ENCODE measurements at places on chromosomes 13 and 19.

DNA sequence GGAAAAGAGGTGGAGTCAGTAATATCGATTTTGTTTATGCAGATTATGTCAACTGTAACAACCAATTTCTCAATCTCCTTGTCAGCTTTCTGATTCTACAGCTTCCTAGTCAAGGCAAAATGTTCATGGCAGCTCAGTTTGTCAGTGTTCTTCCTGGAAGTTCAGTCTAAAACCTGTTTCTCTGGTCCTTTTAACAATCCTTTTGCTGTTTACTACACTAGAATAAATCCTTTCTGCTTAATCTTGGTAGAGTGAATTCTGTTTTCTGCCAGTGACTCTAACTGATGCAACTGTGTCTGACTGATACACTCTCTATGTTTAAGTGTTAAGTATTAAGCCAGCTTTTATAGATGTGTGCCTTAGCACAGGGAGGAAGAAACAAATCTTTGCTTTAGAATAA, 516.9 kb upstream of the KLF12 start:
- no peak for DNase-seq

DNA sequence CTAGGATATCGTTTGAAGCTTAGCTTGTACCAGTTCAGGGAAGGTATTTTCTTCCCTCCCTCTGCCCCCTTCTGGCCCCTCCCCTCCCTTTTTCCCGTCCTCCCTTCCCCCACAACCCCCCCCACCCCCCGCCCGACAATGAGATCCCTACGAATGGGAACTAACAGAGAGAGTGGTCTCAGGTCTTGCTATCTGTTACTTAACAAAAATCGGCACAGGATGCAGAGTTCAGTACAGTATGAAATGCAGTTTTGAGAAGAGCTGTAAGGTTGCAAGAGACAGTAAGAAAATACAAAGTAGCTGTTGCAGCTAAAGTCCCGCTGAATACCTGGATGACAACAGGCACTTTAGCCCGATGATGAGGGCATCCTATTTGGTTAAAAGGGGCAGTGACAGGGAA, 3.1 kb upstream of the DACH1 start:
- no peak for DNase-seq

- DNase-seq = peak; percentile 44
These were observed 752 bp downstream of the RPL18A start for GRCh38 chr19:17860331-17860992.

DNA sequence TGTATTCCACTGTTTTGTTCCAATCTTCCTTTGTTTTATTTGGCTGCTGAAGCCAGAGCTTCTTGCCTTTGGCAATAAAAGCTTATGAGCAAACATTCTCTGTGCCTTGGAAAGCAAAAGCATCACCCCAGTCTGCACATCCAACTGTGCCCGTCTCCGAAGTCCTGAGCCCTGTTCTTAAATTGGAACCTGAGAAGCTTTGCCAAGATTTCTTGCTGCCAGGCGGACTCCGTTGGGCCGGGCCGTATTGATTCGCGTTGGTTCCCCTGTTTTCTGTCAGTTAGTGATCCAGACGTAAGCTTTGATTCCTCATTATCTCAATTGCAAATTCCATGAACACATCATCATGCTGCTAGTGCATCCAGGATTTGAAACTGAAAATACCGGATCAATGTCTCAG, 793.0 kb downstream of the OLFM4 start:
- DNase-seq = no peak
